ENCODE measurements at places on chromosomes 7 and 10.
A peak's percentile ranks its signal among the peaks of the same experiment; 100 is the strongest.

- DNase-seq: no peak
Observed at GRCh38 chr10:61970182-61971002, 68.9 kb downstream of the ARID5B start.

- DNase-seq: no peak
Observed at GRCh38 chr7:39709768-39710311, 86.5 kb downstream of the RALA start.

DNA sequence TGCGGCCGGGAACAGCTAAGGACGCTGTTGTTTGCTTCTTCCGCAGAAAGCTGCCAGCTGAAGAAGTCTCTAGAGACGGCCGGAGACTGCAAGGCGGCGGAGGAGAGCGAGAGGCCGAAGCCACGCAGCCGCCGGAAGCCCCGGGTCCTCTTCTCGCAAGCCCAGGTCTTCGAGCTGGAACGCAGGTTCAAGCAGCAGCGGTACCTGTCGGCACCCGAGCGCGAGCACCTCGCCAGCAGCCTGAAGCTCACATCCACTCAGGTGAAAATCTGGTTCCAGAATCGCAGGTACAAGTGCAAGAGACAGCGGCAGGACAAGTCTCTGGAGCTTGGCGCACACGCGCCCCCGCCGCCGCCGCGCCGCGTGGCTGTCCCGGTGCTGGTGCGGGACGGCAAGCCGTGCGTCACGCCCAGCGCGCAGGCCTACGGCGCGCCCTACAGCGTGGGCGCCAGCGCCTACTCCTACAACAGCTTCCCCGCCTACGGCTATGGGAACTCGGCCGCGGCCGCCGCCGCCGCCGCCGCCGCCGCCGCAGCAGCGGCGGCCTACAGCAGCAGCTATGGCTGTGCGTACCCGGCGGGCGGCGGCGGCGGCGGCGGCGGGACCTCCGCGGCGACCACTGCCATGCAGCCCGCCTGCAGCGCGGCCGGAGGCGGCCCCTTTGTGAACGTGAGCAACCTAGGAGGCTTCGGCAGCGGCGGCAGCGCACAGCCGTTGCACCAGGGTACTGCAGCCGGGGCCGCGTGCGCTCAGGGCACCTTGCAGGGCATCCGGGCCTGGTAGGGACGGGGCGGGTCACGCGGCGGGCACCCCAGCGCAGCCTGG lies 2.4 kb downstream of the NKX2-3 start:
- DNase-seq: peak; percentile 79

- peak; percentile 62 for DNase-seq
Observed at GRCh38 chr10:77637532-77638320, at the start of gene KCNMA1. Gene KCNMA1, minus strand, starts transcription at chr10:77637808.

DNA sequence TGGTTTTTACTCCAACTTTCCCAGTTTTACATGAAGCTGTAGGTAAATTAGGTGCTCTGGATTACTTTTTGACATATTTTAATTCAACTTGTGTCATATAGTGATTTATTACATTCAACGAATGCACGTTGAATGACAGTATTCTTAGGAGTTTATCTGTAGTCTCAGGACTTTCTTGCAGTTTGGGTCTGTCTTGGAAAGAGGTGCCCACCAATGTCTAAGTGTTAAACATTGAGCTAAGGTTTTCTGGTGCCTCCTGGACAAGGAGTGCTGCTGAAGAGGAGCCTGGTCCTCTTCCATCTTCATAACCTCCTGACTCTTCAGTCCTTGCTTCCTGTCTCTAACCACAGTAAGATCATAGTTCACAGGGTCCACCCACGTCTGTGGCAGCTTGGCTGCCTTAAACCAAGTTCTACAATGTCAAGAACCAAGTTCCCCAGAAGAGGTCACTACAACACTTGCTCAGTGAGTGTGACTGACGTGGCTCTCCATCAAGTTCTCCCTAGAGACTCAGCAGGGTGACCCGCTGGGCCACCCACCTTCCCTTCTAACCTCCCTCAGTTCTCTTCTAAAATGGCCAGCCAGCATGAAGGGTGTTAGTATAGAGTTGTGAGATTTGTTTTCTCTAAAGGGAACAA lies 6.1 kb downstream of the NPY start:
- DNase-seq: peak; percentile 64

- peak; percentile 21 for DNase-seq
Observed at GRCh38 chr10:132162021-132162531, 24.7 kb upstream of the DPYSL4 start.

GRCh38 chr10:99123336-99123735 lies 112.3 kb downstream of the HPSE2 start:
- DNase-seq: no peak

DNA sequence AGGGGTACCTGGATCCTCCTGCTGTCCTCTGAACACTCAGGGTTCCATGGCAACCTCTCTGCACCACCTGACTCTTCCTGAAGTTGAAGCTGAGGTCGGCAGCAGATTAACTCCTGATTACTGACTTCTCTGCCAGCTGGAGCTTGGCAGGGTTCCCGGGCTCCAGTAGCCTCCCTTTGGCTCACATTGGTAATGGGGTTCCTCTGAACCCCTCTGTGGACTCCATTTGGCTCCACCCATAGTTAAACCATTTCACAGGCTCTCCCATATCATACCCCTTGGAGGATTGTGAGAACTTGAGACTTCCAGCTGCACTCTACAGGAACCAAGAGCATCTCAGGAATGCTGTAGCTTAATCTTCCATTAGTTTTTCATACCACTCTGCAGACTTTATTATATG lies 292.5 kb downstream of the HDAC9 start:
- no peak for DNase-seq

DNA sequence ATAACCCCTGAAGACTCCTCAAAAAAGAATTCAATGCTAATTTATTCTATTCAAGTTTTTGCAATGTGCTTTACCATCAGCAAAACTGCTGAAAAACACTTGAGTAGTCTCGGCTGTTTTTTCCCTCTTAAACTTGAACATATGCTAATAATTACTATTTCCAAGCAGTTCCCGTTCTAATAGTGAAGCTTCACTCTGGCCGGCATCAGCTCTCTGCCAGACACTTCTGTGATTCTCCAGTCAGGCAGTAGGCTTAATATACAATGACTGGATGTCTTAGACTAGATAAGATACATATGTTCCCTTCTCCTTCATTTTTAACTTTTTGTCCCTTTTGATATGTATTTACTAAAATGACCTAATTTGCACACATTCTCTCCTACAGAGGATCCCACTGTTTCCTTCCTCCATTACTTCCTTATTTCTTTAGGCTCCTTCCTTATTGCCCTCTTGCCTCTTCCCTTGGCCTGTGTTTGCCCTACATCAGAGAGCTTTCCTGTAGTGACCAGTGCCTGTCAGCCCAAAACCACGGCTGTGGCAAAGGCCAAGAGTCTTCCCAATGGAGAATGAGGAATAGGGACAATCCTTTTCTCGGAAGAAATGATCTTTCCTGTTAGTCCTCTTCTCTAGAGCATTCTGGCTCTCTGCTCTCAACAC lies 23.5 kb downstream of the HEPACAM2 start:
- DNase-seq: no peak

DNA sequence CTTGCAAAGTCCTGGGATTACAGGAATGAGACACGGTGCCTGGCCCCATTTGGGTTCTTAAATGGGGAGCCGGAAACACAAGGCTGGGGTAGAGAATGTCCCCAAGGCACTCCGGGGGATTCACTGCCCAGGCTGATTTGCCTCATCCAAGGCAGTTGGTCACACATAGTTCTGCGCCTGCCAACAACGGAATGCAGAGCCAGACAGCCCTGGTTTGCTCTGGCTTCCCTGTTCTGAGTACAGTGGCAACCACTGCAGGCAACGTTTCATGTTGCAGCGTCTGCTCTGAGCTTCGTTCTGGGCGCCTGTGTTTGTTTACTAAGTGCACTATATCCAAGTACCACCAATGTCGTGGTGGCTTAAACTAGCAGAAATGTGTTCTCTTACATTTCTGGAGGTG lies 61.7 kb upstream of the C1QL3 start:
- no peak for DNase-seq

- DNase-seq: no peak
Observed at GRCh38 chr10:77857272-77857671, 69.3 kb downstream of the DLG5 start.

GRCh38 chr10:49186613-49187012 lies 1.6 kb downstream of the TMEM273 start:
- DNase-seq: no peak

DNA sequence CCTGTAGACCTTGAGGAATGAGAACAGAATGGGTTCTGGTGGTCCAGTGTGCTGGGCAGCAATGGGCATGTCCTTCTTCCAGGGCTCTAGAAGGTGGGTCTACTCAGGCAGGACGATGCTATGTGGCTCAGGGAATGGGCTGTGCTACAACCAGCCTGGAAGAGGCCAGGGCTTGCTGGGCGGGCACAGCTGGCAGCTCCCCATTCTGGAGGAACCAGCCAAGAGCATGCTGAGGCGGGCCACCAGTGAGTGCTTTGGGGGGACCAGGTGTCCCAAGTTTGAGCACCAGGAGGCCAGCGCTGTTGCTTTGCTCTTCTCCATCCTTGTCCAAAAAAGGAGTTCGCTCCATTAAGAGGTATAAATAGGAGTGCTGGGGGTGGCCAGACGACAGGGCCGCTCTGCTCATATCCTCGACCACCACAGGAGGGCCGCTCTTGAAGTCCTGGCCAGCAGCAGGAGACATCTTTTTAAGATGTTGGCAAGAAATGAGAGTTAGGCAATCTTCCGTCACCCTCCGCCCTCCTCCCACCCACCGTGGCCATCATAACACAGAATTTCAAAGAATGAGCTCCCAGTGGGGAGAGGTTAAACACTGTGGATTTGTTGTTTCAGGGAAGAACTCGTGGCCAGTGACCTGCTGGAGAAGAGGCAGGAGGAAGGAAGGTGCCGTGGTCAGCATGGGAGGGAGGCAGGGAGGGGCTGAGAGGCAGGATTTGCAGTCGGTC lies 141.3 kb downstream of the GRK5 start:
- no peak for DNase-seq

DNA sequence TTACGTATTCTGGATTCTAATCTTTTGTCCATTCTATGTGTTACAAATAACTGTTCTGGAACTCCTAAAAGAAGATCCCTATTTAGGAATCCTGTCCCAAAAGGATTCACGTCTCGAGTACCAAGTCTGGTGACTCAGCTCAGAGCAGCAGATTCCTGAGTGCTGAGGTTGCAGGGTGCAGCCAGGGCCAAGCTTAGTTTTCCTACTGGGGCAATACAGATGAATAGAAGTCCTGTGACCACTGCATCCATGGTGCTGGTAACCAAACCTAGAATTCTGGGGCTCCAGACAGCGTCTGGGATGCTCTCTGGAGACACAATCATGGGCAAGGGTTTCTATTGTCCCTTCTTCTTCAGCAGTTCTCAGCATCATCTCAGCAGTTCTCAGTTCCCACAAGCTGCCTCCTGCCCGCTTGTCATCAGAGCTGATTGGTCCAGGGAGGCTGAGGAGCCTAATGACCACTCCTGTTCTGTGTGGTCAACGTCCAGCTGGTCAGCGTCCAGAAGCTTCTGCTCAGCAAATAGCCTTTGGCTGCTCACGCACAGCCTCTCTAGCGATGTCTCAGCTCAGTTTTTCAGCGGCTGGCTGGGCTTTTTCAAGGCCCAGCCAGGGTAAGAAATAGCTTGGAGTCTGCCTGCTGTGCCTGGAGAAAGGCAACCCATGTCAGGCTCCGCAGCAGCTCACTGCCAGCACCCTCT lies 50.4 kb upstream of the C7orf33 start:
- no peak for DNase-seq

- DNase-seq: no peak
Observed at GRCh38 chr10:70308121-70309060, 24.6 kb upstream of the NPFFR1 start.

DNA sequence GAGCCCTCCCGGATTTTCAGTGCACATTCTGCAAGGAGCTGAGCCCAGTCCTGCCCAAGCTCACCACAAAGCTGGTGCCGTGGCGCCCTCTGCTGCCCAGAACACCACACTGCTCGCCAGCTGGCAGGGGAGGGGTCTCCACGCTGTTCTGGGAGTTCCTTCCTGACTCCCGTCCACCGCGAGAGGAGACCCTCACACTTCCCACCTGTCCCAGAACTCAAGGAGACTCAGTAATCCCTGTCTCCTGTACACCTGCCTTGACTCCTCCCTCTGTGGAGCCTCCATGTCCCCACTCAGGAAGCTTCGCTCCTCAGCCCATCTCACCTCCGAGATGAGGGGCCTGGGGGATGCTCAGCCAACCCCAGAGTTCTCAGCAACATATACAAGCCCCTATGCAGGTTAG lies 11.3 kb downstream of the C10orf105 start:
- peak; percentile 74 for DNase-seq

Measured in B cell (primary cell).